ENCODE measurements at places on chromosomes 12 and 14. TPM values are rescaled to one million over a fixed set of nuclear protein-coding genes. Genes with fewer than 3 reads are reported as not detected.

GRCh38 chr12:51118706-51119105 is 35.3 kb upstream of the CSRNP2 start:
- H3K27ac ChIP-seq = no peak overlapping the region
- H3K36me3 ChIP-seq = peaks cover 36% of the 10 kb centered on the region
- H3K4me1 ChIP-seq = peaks cover 4% of the 10 kb centered on the region

DNA sequence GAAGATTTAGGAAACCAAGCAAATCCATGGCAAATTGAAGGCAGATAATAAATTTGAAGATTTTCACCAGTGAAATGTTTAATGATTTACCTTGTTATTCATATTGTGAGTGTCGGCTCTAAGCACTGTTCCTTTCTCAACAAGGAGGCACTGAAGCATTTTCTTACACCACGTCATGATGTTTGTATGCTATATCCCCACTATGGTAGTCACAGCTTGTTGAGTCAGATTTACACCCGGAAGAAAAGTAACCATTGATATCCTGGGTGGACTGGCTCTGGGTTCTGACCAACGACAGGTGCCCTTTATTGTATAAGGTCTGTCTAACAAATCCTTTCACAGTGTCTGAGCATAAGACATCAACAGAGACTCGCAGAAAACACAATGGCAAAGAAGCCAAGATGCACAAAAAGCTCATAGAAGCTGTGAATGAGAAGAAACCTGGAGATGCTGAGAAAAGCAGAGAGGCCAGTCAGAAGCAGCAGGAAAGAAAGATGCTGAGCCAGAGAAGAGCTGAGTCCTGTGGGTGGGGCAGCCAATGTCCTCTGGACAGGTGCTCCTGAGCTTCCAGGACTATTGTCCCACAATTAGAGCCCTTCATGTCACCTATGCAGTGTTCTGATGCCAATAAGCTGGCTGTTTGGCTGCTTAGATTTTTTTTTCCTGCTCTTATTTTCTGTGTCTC is 49.7 kb upstream of the ARHGAP5 start:
- H3K4me3 ChIP-seq = no peak overlapping the region
- no peaks in the 10 kb centered on the region for H3K36me3 ChIP-seq
- no peak overlapping the region for H3K27ac ChIP-seq

DNA sequence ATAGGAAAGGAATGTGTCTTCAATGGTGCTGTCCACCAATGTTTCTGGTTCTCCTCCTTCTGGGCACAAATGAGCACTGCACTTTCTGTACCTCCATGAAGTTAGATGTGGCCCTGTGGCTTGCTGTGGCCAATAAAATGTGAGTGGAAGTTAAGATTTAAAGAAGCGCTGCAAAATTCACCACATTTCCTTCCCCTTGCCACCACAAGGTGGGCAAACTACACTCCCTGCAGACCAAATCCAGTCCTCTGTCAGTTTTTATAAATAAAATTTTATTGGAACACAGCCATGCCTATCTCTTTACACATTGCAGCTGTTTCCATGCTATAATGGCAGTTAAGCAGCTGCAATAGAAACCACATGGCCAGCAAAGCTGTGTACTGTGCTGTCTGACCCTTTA is 141.4 kb upstream of the TMPO start:
- no peaks in the 10 kb centered on the region for H3K4me1 ChIP-seq
- no peak overlapping the region for H3K4me3 ChIP-seq
- peaks cover 23% of the 10 kb centered on the region for H3K27me3 ChIP-seq
- DNase-seq = no peak
- H3K36me3 ChIP-seq = no peaks in the 10 kb centered on the region

DNA sequence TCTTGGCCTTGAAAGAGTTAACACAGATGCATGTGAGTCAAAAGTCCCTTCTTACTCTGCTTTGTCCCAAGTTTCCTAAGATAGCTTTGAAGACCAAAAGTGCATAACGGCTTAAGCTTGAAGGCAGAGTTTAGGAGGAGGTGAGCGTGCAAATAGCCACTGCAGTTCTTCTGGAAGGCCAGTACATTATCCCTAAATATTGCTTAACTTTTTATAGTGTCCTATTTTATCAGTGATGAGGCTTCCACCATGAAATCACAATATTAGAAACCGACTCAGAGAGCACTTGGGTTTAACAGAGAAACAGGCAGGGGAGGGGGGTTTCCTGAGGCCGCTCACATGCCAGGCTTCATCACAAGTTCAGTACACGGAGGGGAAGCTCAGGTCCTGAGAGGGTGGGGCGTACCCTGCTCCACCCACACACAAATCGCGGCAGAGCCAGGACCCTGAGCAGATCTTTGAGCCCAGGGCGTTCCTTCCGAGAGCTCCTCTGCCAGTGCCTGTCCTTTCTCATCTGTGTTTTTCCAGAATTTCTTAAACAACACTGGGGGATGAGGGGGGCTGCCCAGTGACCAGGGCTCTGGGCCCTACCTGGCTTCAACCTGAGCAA is 26.8 kb upstream of the BDKRB2 start:
- H3K4me3 ChIP-seq = no peak overlapping the region
- no peak for DNase-seq
- peak overlapping the region; percentile 7 for H3K27ac ChIP-seq
- H3K27me3 ChIP-seq = peaks cover 79% of the 10 kb centered on the region
- peaks cover 19% of the 10 kb centered on the region for H3K4me1 ChIP-seq

GRCh38 chr14:54221971-54222370 is 174.8 kb upstream of the CDKN3 start:
- H3K27ac ChIP-seq = no peak overlapping the region
- peak; percentile 24 for DNase-seq
- H3K27me3 ChIP-seq = peaks cover 85% of the 10 kb centered on the region
- no peak overlapping the region for H3K4me3 ChIP-seq

DNA sequence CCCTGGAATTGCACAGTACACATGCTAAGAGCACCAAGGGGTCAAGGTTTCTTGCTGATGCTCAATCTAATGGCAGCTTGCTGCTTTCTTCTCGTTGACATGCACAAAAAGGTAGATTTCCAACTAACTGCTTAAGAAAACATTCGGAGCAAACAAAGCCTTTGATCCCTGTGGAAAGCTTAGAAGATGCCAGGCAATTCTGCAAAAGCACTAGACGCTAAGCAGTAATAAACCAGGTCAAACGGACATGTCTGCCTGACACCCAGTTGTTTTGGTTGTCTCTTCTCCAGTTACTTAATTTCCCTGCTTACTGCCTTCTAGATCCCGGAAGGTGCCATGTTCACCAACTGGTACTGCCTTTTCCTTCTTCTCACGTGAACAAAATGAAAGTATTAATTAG is 100.5 kb upstream of the TMCC3 start:
- H3K27ac ChIP-seq = no peak overlapping the region

GRCh38 chr14:105430565-105430964 is 10.9 kb downstream of the MTA1 start:
- no peaks in the 10 kb centered on the region for H3K27me3 ChIP-seq
- H3K36me3 ChIP-seq = peaks cover 6% of the 10 kb centered on the region
- H3K4me1 ChIP-seq = peaks cover 16% of the 10 kb centered on the region
- H3K4me3 ChIP-seq = no peak overlapping the region
- no peak for DNase-seq

- H3K27me3 ChIP-seq = no peaks in the 10 kb centered on the region
- no peak for DNase-seq
- no peak overlapping the region for H3K27ac ChIP-seq
- H3K4me3 ChIP-seq = no peak overlapping the region
- no peaks in the 10 kb centered on the region for H3K4me1 ChIP-seq
- no peaks in the 10 kb centered on the region for H3K36me3 ChIP-seq
Observed at GRCh38 chr12:84692071-84692470, 220.5 kb downstream of the SLC6A15 start.

DNA sequence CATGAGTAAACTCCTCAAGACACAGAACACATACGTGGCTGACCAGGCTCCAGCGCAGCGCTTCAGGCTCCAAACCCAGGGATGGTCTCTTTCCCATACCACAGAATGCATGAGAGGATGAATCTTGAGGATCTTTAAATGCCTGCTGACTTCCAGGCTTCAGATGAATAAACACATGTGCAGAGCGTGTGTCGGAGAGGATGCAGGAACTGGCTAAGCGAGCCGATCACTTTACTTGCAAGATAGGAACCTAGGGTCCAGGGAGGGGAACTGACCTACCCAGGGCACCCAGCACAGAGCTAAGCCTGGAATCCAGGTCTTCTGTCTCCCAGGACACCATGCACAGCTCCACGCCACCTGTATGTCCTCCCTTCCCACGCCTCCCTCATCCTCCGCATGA is 209.8 kb downstream of the BCL11B start:
- H3K4me1 ChIP-seq = no peaks in the 10 kb centered on the region
- no peak for DNase-seq
- no peak overlapping the region for H3K4me3 ChIP-seq
- H3K27ac ChIP-seq = no peak overlapping the region

- no peak for DNase-seq
- no peaks in the 10 kb centered on the region for H3K36me3 ChIP-seq
- no peak overlapping the region for H3K27ac ChIP-seq
- H3K4me3 ChIP-seq = no peak overlapping the region
- peaks cover 18% of the 10 kb centered on the region for H3K4me1 ChIP-seq
Observed at GRCh38 chr12:64008596-64008995, 164.1 kb downstream of the SRGAP1 start.

DNA sequence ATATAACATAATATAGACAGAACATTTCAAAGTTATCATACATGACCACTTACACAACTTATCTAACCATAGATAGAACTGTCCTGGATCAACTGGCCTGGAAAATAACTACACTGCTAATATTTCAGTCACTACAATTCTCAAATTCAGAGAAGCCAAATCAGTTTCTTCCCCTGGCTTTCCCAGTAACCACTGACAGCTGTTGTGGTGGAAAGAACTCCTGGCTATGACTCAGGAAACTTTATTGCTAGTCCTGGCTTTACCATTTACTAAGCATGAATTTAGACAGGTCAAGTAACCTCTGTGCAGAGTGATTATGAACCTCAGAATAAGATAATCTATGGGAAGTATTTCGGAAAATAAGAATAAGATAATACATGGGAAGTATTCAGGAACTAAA is 244.9 kb upstream of the DIO2 start:
- DNase-seq = no peak
- no peaks in the 10 kb centered on the region for H3K36me3 ChIP-seq
- H3K27me3 ChIP-seq = no peaks in the 10 kb centered on the region
- no peak overlapping the region for H3K27ac ChIP-seq

DNA sequence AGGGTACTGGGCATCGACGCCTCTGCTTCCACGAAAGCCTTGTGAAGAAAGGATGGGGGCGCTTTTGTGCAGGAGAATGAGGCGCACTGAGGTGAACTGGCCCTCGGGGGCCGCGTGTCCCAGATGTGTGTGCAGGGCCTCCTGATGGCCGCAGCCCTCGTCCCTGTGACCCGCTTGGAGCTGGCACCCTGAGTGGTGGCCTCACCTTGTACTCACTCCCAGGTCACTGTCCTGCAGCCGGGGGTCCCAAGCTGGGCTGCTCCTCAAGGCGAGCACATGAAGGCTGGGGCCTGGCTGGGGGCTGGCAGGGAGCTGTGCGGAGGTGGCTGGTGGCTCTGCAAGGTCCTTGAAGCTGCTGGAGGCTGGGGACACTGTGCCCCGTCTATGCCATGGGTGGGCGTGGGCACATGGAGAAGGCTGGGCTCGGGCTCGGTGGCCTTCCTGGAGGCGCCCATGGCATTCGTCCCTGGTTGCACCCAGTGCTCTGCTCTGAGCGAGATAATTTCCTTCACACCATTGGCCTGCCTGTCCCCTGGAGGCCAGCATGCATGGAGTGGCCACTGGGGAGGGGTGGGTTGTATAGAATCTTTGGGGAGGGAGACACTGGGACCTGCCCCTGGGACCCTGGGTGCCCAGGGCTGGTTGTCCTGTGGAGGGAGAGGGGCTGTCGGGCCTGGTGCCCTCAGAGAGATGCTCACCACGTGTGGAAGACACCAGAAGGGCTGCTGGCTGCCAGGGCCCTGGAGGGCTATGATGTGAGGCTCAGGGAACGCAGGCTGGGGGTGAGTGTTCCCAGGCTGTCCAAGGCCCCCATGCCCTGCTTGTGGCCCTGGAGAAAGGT is 79.3 kb downstream of the TMEM121 start:
- H3K36me3 ChIP-seq = no peaks in the 10 kb centered on the region
- peaks cover 10% of the 10 kb centered on the region for H3K27me3 ChIP-seq
- no peak overlapping the region for H3K4me3 ChIP-seq

DNA sequence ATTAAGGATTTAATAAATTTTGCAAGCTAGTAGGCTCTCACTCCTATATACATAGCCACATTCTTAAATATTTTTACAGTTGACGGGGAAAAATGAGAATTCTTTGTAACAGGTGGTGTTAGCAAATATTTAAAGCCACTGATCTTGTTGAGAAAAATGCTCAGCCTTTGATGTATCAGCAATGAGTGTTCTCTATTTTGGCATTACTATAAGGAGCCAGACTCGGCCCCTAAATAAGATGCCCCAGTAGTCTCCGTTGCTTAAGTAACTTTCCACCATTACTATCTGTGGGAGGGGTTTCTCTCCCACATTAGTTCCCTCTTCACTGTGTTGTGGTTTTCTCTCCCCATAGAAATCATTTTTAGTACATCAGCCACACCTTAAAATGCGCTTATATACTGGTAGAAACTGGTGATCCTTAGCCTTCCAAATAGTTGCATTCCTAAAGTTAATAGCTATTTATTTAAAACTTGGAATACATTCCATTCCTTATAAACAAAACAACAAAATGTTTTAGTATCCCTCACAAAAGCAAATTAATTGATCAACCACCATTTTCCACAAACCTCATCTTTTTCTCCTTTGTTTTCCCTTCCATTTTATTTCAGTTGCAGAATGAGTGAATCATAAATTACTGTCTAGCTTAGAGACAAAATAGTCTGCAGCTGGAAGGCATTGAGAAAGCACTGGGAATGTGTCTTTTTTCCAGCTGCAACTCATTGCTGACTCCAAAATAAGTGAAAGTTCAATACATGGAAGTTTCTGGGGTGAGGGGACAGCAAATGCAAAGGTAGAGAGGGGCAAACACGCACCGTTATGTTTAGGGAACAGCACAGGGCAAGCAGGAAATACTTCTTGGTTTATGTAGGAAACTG is 84.7 kb upstream of the FERMT2 start:
- no peaks in the 10 kb centered on the region for H3K27me3 ChIP-seq
- no peak overlapping the region for H3K27ac ChIP-seq
- peaks cover 16% of the 10 kb centered on the region for H3K36me3 ChIP-seq
- no peak for DNase-seq

DNA sequence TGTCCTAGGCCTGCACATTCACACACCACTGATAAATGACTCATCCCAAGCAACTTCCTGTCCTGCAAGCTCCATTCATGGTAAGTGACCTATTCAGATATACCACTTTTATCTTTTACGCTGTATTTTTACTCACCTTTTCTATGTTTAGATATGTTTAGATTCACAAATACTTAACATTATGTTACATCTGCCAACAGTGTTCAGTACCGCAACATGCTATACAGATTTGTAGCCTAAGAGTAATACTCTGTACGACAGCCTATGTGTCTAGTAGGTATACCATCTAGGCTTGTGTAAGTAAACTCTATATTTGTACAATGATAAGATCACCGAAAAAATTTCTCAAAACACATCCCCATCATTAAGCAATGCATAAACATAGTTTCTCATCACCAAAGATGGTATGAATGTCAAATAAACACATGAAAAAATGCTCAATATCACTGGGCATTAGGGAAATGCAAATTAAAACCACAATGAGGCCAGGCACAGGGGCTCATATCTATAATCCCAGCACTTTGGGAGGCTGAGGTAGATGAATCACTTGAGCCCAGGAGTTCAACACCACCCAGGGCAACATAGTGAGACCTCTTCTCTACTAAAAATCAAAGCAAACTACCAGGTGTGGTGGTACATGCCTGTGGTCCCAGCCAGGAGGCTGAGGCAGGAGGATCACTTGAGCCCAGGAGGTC is 20.7 kb downstream of the ATXN2 start:
- no peak for DNase-seq
- H3K4me3 ChIP-seq = no peak overlapping the region
- no peaks in the 10 kb centered on the region for H3K36me3 ChIP-seq
- H3K27me3 ChIP-seq = no peaks in the 10 kb centered on the region

The ASPG gene
- total RNA-seq = 27.1 TPM

The RNASE1 gene
- total RNA-seq = 294 TPM

The IGF1 gene
- 5.8 TPM for total RNA-seq

The MYF6 gene
- total RNA-seq = not detected

The SERPINA12 gene
- total RNA-seq = not detected

The ZFHX2 gene
- total RNA-seq = 0.74 TPM

The SRSF9 gene
- 34.4 TPM for total RNA-seq
